ENCODE measurements at places on chromosomes 6 and 20. TPM values are rescaled to one million over a fixed set of nuclear protein-coding genes. Genes with fewer than 3 reads are reported as not detected.

The C6orf15 gene
- not detected for total RNA-seq

- H3K4me1 ChIP-seq, result peaks cover 33% of the 10 kb centered on the region
- H3K27ac ChIP-seq, result peak overlapping the region; percentile 44
- no peaks in the 10 kb centered on the region for H3K36me3 ChIP-seq
These were observed 13.9 kb upstream of the CCN5 start for GRCh38 chr20:44701118-44701857.

The RBBP8NL gene
- total RNA-seq, result 6.3 TPM

- no peaks in the 10 kb centered on the region for H3K4me1 ChIP-seq
- no peak overlapping the region for H3K27ac ChIP-seq
- no peak overlapping the region for H3K4me3 ChIP-seq
- no peaks in the 10 kb centered on the region for H3K27me3 ChIP-seq
- H3K36me3 ChIP-seq, result no peaks in the 10 kb centered on the region
These were observed 119.9 kb upstream of the PREP start for GRCh38 chr6:105522626-105523322.

The LGSN gene
- 0.55 TPM for total RNA-seq

- H3K27ac ChIP-seq, result no peak overlapping the region
- H3K36me3 ChIP-seq, result peaks cover 14% of the 10 kb centered on the region
- no peak overlapping the region for H3K4me3 ChIP-seq
These were observed 25.0 kb downstream of the FOXP4 start for GRCh38 chr6:41571021-41571780.

The HLA-DQB1 gene
- 154 TPM for total RNA-seq

The SMOC2 gene
- total RNA-seq, result 8.6 TPM

DNA sequence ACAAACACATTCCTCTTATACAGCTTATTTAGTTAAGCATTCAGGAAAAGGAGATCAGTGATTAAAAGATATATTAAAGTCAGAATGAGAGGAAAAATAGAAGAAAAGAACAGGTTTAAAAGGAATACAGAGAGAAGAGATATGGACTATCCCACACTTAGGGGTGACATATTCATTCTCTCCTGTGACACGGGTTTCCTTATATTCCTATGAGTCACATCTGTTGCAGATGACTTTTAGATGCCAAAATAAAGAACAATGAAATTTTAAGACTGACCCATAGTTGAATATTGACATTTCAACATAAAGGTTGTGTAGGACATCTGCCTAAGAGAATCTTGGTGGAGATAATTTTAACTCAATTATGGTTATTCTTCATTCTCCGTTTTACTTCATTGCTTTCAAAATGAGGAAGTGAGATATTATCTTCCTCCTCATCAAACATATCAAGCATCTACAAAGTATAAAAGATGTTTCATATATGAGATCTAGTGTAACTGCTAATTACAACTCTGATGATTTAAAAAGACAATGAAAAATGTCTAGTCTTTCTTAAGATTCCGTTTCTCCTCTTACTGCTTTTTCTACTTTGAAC, 1336.7 kb upstream of the CITED2 start:
- no peaks in the 10 kb centered on the region for H3K36me3 ChIP-seq
- H3K27me3 ChIP-seq, result no peaks in the 10 kb centered on the region
- no peak for DNase-seq
- H3K4me3 ChIP-seq, result no peak overlapping the region
- no peaks in the 10 kb centered on the region for H3K4me1 ChIP-seq

DNA sequence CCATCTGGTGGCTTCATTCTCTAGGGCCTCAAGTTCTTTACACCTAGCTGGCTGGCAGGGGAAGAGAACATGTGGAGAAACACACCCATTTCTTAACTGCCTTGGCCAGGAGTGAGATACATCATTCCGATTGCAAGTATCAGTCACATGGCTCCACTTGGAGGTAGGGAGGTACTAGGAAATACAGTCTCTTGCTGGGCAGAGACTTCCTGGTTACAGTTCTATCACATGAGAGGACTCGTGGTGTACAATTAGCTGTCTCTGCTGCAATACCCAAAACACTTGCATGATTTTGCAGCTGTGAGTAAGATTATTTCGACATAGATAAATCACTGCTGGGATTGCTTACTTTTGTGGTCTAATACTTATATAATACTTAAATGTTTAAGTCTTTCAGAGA, 51.1 kb downstream of the GTF2H5 start:
- no peaks in the 10 kb centered on the region for H3K27me3 ChIP-seq
- H3K36me3 ChIP-seq, result no peaks in the 10 kb centered on the region
- no peak overlapping the region for H3K27ac ChIP-seq

DNA sequence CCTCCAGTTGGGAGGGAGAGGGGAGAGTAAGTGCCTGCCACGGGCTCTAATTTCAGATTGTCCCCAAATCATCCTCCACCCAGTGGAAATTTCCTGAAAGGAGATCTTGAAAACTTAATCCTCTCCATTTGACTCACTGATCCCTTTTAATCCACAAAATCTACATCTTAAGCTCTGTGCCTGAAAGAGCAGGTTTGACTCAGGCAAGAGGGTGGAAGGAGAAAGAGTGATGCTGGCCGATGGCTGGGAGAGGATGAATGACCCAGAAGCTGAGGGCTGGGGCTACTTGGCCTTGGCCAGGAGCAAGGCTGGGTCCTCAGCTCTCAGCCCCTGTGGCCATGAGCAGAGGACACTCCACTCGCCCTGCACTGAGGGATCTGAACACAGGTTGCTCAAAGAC, 8.1 kb downstream of the BPIFA2 start:
- no peaks in the 10 kb centered on the region for H3K36me3 ChIP-seq
- no peak overlapping the region for H3K27ac ChIP-seq
- no peaks in the 10 kb centered on the region for H3K4me1 ChIP-seq
- DNase-seq, result no peak
- H3K27me3 ChIP-seq, result no peaks in the 10 kb centered on the region
- H3K4me3 ChIP-seq, result no peak overlapping the region

The CLDN20 gene
- total RNA-seq, result not detected

The CPXM1 gene
- 0.20 TPM for total RNA-seq

GRCh38 chr6:4320860-4321259, 185.5 kb upstream of the ECI2 start:
- no peaks in the 10 kb centered on the region for H3K27me3 ChIP-seq
- no peak overlapping the region for H3K27ac ChIP-seq
- peaks cover 30% of the 10 kb centered on the region for H3K4me1 ChIP-seq
- no peak for DNase-seq

- no peak overlapping the region for H3K27ac ChIP-seq
- H3K4me3 ChIP-seq, result no peak overlapping the region
- H3K36me3 ChIP-seq, result no peaks in the 10 kb centered on the region
- no peaks in the 10 kb centered on the region for H3K27me3 ChIP-seq
These were observed 7.4 kb downstream of the SNX9 start for GRCh38 chr6:157830354-157831017.

DNA sequence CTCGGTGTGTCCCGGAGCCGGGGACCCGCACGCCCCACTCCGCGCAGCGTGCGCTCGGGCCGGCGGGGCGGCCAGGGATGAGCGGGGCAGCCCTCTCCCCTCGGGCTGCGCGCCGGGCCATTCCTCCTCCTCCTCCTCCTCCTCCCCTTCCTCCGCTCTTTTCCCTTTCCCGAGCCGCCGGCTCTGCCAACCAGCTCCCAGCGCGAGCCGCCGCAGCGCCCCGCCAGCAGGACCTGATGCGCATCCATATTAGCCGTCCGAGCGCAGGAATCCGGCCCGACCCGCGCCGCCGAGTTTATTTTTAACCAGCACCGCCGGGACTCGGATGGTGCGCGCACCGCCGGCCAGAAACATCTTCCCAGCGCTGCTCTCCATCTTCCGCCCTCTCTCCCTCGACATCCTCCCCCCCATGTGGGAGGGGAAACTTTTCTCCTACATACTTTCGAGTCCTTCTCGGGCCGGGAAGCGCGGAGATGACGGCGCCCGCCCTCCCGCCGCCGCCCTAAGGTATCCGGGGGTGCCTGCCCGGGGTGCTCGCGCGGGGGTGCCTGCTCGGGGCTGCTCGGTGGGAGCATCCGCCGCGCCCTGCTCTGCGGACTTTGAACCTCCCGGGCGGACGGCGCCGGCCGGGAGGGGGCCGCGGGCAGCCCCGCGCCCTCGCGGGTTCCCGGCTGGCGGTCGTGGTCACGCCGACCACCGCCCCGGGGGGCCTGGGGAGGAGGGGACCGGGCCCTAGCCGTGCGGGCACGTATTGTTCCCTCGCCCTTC, 619 bp downstream of the RREB1 start:
- H3K4me3 ChIP-seq, result peak overlapping the region; percentile 93
- peak overlapping the region; percentile 94 for H3K27ac ChIP-seq
- H3K4me1 ChIP-seq, result peaks cover 24% of the 10 kb centered on the region
- peak; percentile 57 for DNase-seq
